ENCODE measurements at places on chromosomes 2 and 18.

- no peak for DNase-seq
These were observed 40.9 kb downstream of the BABAM2 start for GRCh38 chr2:27931361-27931950.

DNA sequence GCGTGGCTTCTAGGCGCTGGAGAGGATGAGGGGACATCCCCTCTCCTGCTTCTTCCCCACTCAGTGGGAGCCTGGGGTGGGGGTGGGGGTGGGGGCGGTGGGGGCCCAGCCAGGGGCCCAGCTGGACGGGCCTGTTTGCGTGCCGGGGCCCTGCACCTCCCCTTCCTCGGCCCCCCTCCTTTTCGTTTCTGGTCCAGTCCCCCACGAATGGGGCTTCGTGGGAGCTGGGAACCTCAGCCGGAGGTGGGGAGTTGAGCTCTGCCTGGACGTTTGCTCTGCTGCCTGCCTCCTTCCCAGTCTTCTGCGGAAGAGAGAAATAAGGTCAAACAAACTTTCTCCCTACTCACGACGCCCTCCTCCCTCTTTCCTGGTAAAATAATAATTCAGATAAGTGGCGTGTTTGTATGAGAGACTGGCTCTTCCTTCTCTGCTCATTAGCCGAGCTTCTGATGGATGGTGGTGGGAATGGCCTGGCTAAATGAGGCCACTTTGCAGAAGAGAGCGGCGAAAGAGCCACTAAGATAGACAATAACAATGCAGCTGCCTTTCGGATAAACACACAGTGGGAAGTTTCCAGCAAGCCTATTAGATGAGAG lies 782 bp downstream of the MTA3 start:
- no peak for DNase-seq

- DNase-seq, result no peak
These were observed 14.6 kb downstream of the CLASP1 start for GRCh38 chr2:121634354-121635307.

DNA sequence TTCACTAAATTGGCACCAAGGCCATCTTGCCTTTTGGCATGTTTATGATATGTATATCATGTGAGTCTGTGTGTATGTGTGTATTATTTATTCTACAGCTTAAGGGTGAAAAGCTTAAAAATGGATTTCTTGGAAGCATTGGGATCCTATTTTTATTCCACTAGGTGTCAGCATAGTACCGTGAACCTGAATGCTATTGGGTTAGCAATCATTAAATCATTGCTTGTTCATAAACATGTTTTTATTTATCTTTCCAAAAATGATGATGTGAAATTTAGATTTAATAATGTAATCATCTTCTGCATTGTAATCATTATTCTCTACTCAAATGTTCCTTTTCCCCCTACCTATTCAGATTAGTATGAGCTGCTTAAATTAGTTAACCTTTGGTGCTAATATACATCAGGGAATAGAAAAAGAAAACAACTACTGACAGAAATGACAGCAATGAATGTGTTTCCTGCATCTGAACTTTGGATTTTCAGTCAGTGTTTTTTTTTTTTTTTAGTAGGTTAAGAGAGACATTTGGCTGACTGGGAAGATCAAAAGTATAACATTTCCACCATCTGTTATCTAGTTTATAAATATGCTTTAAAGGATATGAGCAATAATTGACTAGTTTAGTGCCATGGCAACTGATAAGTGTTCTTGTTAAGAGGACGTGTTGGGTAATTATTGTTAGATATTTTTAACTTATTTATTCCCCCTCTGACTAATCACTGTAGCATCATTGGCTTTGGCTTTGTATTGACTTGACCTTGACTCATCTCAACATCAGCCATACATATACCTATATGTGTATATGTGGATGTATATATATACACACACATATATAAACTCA lies 14.1 kb upstream of the ZSWIM2 start:
- DNase-seq, result no peak

DNA sequence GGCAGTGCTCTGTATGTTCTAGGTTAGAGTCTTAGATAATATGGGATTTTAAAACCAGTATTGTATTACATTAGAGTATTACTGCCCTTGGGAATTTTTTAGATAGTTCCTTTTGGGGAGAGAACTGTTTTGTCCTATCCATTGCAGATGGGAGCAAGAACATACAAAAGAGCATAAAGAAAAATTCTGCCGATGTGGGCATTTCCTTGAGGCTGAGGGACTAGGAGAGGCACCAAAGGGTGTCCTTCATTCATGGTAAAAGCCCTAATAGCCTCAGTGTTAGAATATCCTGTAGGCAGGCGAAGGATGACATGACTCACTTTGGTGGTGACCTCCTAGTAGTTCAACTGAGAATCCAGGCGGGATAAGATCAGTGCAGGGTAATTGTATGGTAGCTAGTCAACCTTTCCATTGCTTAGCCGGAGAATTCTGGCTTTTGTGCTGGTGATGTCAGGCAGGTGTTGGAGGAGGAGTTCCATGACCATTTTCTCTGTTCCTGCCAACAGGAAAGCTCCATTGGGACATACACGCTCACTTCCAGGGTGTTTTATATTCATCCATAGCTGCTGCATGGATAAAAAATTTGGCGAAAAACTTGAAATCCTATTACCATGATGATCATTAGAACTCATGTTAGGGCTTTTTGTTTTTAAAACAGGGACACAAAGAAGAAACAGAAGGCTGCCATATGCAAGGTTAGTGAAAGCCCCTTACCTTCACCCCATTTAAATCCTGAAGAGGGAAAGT lies 28.1 kb downstream of the EPAS1 start:
- no peak for DNase-seq
